CD8-positive, alpha-beta memory T cell (primary cell): ENCODE measurements at places on chromosomes 4 and X. TPM values are rescaled to one million over a fixed set of nuclear protein-coding genes. Genes with fewer than 3 reads are reported as not detected.

DNA sequence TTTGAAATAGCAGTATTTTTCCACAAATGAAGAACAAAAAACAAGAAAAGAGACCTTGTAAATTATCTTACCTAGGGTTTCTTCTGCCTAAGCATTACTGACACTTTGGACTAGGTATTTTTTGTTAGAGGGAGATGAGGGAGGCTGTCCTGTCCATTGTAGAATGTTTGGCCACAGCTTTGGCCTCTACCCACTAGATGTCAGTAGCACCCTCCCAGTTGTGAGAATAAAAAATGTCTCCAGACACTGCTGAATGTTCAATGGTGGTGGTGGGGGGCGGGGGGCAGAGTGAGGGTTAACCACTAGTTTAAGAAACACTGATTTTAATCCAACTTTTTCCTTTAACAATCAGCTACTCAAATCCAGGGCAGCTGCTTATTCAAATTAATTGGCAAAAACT, 25.8 kb downstream of the OTUD4 start:
- H3K4me3 ChIP-seq, result no peak overlapping the region
- H3K27ac ChIP-seq, result no peak overlapping the region
- H3K4me1 ChIP-seq, result no peaks in the 10 kb centered on the region
- DNase-seq, result no peak

- no peaks in the 10 kb centered on the region for H3K27me3 ChIP-seq
- no peak overlapping the region for H3K27ac ChIP-seq
- no peaks in the 10 kb centered on the region for H3K36me3 ChIP-seq
- no peak for DNase-seq
- H3K4me3 ChIP-seq, result no peak overlapping the region
- no peaks in the 10 kb centered on the region for H3K4me1 ChIP-seq
Measured at GRCh38 chrX:22520128-22520828, 247.6 kb downstream of the CBLL2 start.

DNA sequence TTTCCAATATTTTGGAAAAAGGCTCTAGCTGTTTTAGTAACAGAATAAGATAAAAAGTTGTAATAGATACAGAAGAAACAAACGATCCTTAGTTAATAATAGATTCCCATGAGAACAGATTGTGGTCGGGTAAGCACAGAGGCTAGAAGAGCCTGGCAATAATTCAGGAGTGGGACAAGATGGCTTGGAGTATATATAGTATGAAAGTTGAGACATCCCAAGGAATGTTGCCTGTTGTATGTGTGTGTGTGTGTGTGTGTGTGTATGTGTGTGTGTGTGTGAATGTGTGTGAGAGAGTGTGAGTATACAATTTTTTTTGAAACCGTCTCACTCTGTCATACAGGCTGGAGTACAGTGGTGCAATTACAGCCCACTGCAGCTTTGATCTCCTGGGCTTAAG, 150.7 kb downstream of the PDGFC start:
- H3K27ac ChIP-seq, result no peak overlapping the region
- no peaks in the 10 kb centered on the region for H3K4me1 ChIP-seq
- no peak overlapping the region for H3K4me3 ChIP-seq
- no peaks in the 10 kb centered on the region for H3K27me3 ChIP-seq
- H3K36me3 ChIP-seq, result no peaks in the 10 kb centered on the region

- no peaks in the 10 kb centered on the region for H3K36me3 ChIP-seq
- H3K4me1 ChIP-seq, result no peaks in the 10 kb centered on the region
- DNase-seq, result no peak
- H3K4me3 ChIP-seq, result no peak overlapping the region
- no peaks in the 10 kb centered on the region for H3K27me3 ChIP-seq
Measured at GRCh38 chrX:23844502-23845138, 61.6 kb downstream of the SAT1 start.

GRCh38 chr4:116180157-116180601, 905.2 kb downstream of the TRAM1L1 start:
- no peaks in the 10 kb centered on the region for H3K27me3 ChIP-seq
- no peaks in the 10 kb centered on the region for H3K4me1 ChIP-seq
- DNase-seq, result no peak
- no peaks in the 10 kb centered on the region for H3K36me3 ChIP-seq

DNA sequence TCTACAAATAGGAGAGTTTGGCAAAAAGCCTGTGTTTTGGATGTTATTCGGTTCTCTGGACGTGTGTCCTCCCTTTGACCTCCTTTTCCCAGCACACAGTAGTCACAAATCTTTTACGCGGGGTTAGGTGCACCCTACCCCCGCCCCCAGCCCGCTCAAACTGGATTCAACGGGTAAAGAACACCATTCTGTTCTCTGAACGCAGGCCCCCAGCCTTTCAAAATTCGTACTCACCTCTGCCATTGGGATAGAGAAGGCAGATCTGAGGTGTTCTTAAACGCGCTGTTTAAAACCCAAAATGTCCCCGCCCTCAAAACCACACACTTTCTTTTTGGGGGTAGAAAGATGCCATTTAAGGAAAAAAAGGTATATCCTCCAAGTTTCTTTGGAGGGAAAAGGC, 2.7 kb downstream of the LEF1 start:
- H3K36me3 ChIP-seq, result peaks cover 5% of the 10 kb centered on the region
- no peaks in the 10 kb centered on the region for H3K27me3 ChIP-seq
- H3K4me1 ChIP-seq, result peaks cover 18% of the 10 kb centered on the region
- H3K4me3 ChIP-seq, result peak overlapping the region; percentile 69
- peak; percentile 81 for DNase-seq

DNA sequence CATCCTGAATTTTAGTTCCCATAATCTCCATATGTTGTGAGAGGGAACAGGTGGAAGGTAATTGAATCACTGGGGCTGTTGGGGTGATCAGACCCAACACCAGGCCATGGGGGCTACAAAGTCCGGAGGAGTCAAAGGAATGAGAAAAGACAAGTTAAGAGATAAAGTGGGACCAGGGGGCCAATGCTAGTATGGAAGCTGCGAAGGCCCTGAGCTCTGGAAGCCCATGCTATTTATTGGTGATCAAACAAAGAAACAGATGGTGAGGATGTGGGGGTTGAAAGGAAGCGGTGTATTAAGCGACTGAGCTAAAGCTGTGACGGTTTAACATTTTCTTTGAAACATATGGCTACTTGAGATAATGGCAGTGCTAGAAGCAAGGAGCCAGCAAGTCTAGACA, 132.8 kb downstream of the PDGFC start:
- H3K36me3 ChIP-seq, result no peaks in the 10 kb centered on the region
- H3K4me1 ChIP-seq, result no peaks in the 10 kb centered on the region
- H3K27me3 ChIP-seq, result no peaks in the 10 kb centered on the region
- H3K27ac ChIP-seq, result no peak overlapping the region
- H3K4me3 ChIP-seq, result no peak overlapping the region
- no peak for DNase-seq

- H3K36me3 ChIP-seq, result no peaks in the 10 kb centered on the region
- H3K4me1 ChIP-seq, result no peaks in the 10 kb centered on the region
- no peak overlapping the region for H3K27ac ChIP-seq
- no peak for DNase-seq
Measured at GRCh38 chr4:110540982-110541451, 65.1 kb downstream of the ENPEP start.

GRCh38 chrX:22742174-22742573, 257.6 kb upstream of the DDX53 start:
- H3K4me3 ChIP-seq, result no peak overlapping the region
- no peaks in the 10 kb centered on the region for H3K36me3 ChIP-seq
- no peaks in the 10 kb centered on the region for H3K27me3 ChIP-seq
- no peak overlapping the region for H3K27ac ChIP-seq

DNA sequence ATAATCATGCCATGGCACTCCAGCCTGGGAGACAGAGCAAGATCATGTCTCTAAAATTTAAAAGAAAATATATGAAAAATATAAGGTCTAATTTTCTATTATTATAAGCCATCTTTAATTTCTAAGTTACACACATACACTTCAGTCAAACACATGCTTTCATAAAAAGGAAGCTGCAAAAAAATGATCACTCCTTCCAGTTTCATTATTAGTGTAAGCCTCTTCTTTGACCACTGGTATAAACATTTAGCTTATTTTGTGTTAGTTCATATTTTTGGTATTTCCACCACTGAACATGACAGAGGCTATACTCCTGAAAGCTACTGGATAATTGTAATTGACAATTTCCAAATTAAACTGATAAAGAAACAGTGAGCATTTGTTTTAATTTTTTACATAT, 163.3 kb upstream of the USP38 start:
- H3K4me3 ChIP-seq, result no peak overlapping the region
- no peaks in the 10 kb centered on the region for H3K4me1 ChIP-seq
- no peak for DNase-seq
- no peak overlapping the region for H3K27ac ChIP-seq
- H3K27me3 ChIP-seq, result no peaks in the 10 kb centered on the region

DNA sequence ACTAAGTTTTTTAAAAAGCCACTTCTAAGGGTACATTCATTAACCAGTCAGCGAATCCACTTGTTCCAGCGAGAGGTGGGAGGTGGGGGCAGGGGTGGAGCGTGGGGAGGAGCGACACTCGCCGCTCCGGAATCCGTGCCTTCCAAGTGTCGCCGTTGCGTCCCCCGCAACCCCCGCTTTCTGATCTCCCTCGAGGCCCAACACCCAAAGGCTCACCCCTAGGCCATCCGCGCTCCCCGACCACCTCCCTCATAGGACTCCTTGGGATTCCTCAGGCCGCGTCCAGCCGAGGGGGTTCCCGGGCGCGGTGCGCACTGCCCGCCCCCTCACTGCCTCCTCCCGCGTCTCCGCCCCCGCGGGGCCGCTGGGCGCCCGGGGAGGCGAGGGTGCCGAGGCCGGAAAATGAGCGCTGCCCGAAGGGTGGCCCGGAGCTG, 108.1 kb upstream of the STOX2 start:
- no peak overlapping the region for H3K4me3 ChIP-seq
- H3K36me3 ChIP-seq, result no peaks in the 10 kb centered on the region
- peaks cover 11% of the 10 kb centered on the region for H3K27me3 ChIP-seq
- H3K27ac ChIP-seq, result no peak overlapping the region
- DNase-seq, result no peak

- no peaks in the 10 kb centered on the region for H3K4me1 ChIP-seq
- H3K4me3 ChIP-seq, result no peak overlapping the region
- H3K27ac ChIP-seq, result no peak overlapping the region
- H3K36me3 ChIP-seq, result no peaks in the 10 kb centered on the region
- no peak for DNase-seq
Measured at GRCh38 chr4:37715889-37716402, 29.8 kb upstream of the RELL1 start.

DNA sequence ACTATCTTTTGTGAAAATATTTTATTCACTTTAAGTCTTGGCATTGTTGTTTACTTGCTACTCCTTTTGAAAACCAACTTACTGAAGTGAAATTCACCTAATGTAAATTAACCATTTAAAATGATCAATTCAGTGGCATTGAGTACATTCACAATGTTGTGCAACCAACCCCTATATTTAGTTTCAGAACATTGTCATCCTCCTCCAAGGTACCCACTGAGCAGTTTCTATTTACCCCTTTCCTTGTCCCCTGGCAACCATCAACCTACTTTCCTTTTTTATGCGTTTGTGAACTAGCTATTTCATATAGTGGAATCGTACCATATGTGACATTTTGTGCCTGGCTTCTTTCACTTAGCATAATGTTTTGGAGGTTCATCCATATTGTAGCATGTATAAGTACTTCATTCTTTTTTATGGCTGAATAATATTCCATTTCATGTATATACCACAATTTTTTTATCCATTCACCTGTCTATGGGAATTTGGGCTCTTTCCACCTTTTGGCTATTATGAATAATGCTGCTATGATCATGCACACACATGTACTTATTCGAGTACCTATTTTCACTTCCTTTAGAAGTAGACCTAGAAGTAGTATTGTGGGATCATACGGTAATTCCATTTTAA, 85.0 kb downstream of the WWC2 start:
- no peaks in the 10 kb centered on the region for H3K4me1 ChIP-seq
- H3K4me3 ChIP-seq, result no peak overlapping the region
- H3K27ac ChIP-seq, result no peak overlapping the region
- no peaks in the 10 kb centered on the region for H3K36me3 ChIP-seq
- H3K27me3 ChIP-seq, result no peaks in the 10 kb centered on the region
- no peak for DNase-seq

GRCh38 chr4:124754681-124755080, 42.1 kb upstream of the ANKRD50 start:
- no peak overlapping the region for H3K4me3 ChIP-seq
- no peaks in the 10 kb centered on the region for H3K27me3 ChIP-seq
- DNase-seq, result no peak
- no peak overlapping the region for H3K27ac ChIP-seq
- H3K4me1 ChIP-seq, result no peaks in the 10 kb centered on the region

DNA sequence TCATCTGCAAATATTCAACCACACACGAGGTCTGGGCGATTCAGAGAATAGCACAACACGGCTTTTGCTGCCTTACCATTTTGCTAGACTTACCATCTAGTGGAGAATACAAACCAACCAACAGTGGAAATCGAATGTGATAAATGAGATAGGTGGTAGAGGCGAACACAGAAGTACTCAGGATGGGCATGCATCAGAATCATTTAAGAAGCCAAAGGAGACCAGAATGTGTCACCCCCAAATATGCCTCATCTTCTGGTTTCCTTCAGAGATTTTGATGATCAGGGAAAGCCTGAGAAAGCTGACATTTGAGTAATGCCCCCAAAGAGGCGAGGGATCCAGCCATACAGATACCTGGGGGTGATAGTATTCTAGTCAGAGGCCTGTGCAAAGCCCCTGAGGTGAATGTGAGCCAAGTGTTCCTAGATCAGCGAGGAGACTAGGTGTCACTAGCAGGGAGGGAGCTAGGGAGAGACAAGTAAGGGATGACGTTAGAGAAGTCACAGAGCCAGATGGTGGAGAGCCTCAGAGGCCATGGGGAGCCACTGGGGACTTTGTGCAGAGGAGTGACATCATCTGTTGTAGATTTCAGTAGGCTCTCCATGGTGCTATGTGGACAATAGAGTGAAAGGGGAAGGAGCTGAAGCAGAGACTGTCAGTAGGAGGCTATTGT, 1.7 kb downstream of the MTMR1 start:
- H3K36me3 ChIP-seq, result no peaks in the 10 kb centered on the region
- H3K27me3 ChIP-seq, result no peaks in the 10 kb centered on the region
- H3K4me3 ChIP-seq, result no peak overlapping the region
- peaks cover 61% of the 10 kb centered on the region for H3K4me1 ChIP-seq
- H3K27ac ChIP-seq, result peak overlapping the region; percentile 73

DNA sequence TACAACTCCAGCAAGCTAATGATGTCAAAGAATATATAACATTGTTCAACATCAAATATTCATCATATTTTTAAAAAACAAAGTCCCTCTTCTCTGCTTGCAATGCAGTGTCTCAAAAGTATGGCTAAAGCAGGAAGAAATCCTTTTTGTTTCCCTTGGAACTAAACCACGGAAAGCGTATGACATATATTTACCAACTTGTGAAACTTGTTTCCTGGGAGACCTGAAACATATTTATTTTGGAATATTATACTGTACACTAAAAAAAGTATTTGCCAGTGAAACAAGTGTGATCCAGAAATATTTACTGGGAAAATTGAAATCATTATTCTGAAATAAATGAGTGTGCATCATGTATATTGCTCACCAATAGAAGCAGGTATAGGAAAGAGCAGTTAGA, 156.0 kb upstream of the ANKRD50 start:
- DNase-seq, result no peak
- no peaks in the 10 kb centered on the region for H3K27me3 ChIP-seq
- H3K4me1 ChIP-seq, result no peaks in the 10 kb centered on the region
- no peaks in the 10 kb centered on the region for H3K36me3 ChIP-seq
- no peak overlapping the region for H3K27ac ChIP-seq

Gene CENPI
- 12.8 TPM for total RNA-seq

Gene NHSL2
- total RNA-seq, result 1.1 TPM

Gene HPGDS
- total RNA-seq, result 0.18 TPM

Gene WAS
- total RNA-seq, result 84.0 TPM

Gene DMRTC1
- not detected for total RNA-seq

Gene MAGEE2
- not detected for total RNA-seq
